NCI-H187 treated with DMSO at 0.1 percent for 48 hours (cell line): ENCODE measurements at places on chromosomes 1 and 21.

GRCh38 chr1:84692391-84692790 lies 2.1 kb upstream of the SSX2IP start:
- DNase-seq = no peak

GRCh38 chr1:55275941-55276341 lies 60.8 kb upstream of the USP24 start:
- no peak for DNase-seq

DNA sequence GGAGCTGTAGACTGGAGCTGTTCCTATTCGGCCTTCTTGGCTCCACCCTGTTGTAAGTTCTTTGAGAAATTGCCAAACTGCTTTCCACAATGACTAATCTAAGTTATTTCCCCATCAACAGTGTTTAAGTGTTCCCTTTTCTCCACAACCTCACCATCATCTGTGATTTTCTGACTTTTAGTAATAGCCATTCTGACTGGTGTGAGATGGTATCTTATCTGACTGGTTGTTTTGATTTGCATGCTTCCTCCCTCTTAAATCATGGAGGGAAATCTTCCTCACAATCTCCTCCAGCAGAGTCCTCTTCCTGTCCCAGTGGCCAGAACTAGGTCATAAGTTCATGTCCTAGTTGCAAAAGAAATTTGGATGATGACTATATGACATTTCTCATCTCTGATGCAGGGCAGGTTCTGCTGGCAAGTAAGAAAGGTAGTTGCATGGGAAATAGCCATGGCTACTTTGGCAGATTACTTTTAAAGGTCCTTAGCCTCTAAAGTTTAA lies 294.0 kb downstream of the LRRC40 start:
- no peak for DNase-seq

DNA sequence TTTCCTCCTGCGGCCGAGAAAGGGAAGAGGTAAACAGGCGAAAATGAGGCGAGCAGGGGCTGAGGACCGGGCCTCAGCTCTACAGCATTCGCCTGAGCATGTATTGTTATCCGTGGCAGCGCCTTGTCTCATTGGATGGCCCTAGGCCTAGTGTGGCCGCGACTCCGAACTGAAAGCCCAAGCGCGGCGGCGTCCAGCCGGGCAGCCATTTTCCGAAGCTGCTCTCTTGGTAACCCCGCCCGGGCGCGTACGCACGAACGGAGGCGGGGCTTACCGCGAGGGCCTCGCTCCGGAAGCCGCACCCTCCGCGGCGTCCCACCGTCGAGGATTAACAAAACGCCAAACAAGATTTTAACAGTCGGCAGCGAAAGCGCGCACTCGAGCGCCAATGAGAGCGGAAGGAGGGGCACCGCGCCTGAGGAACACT lies 797 bp upstream of the USP1 start:
- no peak for DNase-seq

- no peak for DNase-seq
Observed at GRCh38 chr1:26856604-26857469, 6.1 kb upstream of the SFN start.

- no peak for DNase-seq
Observed at GRCh38 chr1:199041173-199041914, 402.5 kb downstream of the PTPRC start.

- DNase-seq = no peak
Observed at GRCh38 chr1:245585252-245585959, 430.6 kb downstream of the KIF26B start.

- no peak for DNase-seq
Observed at GRCh38 chr21:16533692-16534407, 804.1 kb downstream of the USP25 start.

DNA sequence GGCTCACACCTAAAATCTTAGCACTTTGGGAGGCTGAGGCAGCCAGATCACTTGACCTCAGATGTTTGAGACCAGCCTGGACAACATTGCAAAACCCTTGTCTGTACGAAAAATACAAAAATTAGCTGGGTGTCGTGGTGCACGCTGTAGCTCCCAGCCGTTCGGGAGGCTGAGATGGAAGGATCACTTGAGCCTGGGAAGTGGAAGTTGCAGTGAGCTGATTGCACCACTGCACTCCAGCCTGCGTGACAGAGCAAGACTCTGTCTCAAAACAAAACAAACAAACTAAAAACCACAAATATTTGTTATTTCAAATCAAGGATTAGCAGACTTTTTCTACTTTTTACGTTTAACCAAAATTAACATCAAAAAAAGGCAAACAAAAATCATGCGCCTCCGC lies 31.3 kb downstream of the INKA2 start:
- DNase-seq = no peak

- DNase-seq = no peak
Observed at GRCh38 chr1:28190996-28191645, 14.6 kb upstream of the PTAFR start.

GRCh38 chr21:25456672-25457071 lies 150.6 kb downstream of the MRPL39 start:
- no peak for DNase-seq

- no peak for DNase-seq
Observed at GRCh38 chr21:28458446-28458845, 534.2 kb downstream of the LTN1 start.

DNA sequence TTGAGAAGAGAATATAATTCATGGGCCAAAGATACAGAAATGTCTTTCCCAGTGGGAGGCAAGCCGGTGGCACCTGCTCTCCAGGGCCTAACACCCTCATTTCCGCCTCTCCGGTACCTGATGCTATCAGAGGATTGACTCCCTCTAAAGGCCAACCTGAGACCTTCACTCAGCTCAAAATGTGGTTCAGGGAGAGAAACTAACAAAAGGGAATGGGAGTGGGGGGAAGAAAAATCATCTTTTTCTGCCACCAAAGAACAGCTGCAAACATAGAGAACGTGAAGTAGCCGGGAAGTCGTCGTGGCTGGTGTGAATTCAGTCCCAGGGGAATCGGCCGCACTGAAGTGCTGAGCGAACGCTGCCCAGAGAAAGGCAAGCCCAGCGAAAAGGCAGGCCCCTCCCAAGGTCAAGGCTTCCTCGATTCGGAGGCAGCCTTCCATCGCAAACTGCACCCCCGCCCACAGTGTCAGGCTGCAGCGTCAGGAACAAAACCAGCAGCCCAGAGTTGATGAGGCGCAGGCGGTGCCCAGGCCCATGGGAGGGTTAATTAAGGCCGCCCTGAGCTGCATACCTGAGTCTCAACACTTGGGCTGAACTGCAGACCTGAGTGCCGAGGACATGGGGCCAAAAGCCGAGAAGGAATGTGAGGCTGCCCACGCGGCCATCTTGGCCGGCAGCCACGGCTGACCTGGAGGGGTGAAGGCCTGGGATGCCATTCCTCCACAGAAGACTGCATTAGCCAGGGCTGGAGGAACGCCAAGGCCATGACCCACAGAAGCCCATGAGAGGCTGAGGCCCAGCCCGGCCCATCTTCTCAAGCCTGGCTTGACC lies 160.2 kb downstream of the PSMG1 start:
- peak; percentile 83 for DNase-seq

DNA sequence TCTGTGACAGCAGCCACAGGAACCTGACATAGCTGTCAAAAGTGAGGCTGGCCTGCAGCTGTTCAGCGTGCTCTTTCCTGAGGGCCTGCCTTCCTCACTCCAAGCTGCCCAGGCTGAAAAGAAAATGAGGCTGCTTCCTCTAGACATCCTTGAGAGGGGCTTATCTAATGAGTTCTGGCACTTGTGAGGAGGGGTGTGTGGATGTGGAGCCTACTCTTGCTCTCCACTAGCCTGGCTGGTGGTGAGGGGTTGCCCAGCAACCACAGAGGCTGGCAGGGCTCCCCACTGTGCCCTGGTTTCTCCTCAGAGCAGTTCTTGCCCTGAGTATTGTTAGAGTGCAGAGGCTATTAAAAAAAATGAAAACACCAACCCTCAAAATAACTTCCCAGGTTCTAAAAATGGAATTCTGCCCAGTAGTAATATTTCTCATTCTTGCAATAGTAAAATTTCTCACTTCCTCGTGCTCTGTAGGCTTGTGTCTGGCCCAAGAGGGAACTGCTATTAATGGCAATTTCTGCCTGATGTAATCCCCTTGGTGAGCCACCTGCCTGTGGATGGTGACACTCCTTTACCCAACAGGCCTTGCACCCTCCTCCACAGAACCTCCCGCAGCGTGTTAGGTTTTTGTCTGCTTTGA lies 52.6 kb upstream of the EPS8L3 start:
- DNase-seq = peak; percentile 19

DNA sequence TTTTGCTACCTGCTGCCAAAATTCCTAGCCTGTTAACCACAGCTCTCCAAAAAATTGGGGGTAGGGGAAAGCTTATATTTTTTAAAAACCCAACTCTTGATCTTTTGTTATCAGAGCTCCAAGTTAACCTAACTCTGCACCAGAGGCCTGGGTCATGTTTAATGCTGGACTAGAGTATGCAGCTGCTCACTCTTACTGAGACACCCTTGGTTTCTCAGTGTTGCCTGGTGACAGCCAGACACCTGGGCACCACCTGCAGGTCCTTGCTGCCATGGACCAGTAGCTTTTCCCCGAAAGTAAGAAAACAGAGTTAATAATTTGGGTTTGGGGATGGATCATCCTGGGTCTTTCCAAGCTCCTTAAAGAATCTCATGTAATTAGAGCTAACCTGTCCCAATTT lies 30.1 kb downstream of the KCNJ6 start:
- no peak for DNase-seq

GRCh38 chr1:154975409-154976059 lies 1.1 kb downstream of the CKS1B start:
- no peak for DNase-seq

DNA sequence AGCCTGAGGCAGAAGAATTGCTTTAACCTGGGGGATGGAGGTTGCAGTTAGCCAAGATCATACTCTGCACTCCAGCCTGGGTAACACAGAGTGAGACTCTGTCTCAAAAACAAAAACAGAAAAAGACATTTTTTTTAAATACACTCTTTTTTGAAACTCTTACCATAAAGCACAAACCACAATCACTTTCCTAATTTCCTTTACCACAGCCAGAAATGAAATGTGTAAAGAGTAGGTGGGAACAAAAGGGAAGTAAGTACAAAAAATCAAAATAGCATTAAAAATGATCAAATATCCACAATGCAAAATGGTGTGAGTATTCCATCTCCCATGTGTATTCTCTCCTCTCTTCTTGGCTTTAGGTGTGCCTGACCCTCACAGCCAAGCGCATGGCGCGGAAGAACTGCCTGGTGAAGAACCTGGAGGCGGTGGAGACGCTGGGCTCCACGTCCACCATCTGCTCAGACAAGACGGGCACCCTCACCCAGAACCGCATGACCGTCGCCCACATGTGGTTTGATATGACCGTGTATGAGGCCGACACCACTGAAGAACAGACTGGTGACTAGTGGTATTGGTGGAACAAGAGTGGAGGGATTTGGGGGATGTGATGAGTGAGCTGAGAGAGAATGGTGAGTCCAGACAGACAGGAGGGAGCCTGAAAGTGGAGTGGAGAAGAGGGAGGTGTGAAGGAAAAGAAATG lies 14.9 kb downstream of the ATP1A4 start:
- DNase-seq = no peak

- no peak for DNase-seq
Observed at GRCh38 chr1:34212673-34213072, 36.0 kb downstream of the C1orf94 start.

GRCh38 chr1:160284220-160284781 lies 632 bp downstream of the PEX19 start:
- no peak for DNase-seq

GRCh38 chr1:115164484-115164883 lies 75.2 kb upstream of the TSPAN2 start:
- DNase-seq = no peak

- DNase-seq = no peak
Observed at GRCh38 chr1:52926864-52927211, 238 bp upstream of the SCP2 start.

DNA sequence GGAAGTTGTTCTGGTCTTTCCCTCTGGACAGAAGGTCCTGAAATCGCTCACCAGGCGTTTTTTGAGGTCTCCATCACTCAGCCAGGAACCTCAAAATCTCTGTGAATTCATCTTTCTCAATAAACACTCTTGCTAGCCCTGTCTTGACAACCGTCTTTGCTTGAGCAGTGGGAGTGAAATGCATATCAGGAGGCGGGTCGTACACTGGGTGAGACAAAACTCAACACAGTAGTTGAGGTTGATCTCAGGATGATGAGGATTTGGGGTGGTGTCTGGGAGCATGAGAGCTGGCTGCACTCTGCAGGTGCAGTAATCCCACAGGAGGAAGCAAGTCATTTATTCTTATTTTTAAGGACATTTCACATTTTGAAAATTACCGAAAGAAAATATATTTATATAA lies 1.9 kb downstream of the GPR25 start:
- DNase-seq = no peak

- no peak for DNase-seq
Observed at GRCh38 chr1:18557621-18558465, 72.8 kb upstream of the PAX7 start.

- DNase-seq = no peak
Observed at GRCh38 chr1:109815809-109816174, 52.1 kb upstream of the EPS8L3 start.

GRCh38 chr1:168396508-168396907 lies 115.8 kb downstream of the TBX19 start:
- no peak for DNase-seq

- no peak for DNase-seq
Observed at GRCh38 chr1:96538111-96538641, 183.4 kb upstream of the PTBP2 start.

GRCh38 chr1:241391926-241392710 lies 35.1 kb upstream of the RGS7 start:
- no peak for DNase-seq

- DNase-seq = no peak
Observed at GRCh38 chr1:178964469-178965330, 61.0 kb upstream of the FAM20B start.

GRCh38 chr1:201845331-201846083 lies 16.6 kb downstream of the IPO9 start:
- DNase-seq = no peak

DNA sequence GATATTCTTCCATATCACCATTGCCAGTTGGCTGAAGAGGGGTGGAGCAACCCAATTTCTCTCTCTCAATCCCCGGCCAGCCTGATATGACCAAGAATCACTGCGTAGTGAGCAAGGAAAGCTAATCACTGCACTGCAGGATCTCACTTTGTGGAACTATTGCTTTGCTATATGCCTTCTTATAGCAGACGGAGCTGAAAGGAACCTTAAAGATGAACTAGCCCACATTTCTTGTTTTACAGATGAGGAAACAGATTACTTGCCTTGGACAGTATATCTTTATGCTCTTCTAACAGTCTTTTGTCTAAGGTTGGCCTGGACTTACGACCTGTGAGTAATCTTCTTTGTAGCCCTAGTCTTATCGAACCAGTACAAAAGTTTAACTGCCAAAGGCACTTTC lies 7.6 kb downstream of the APOBEC4 start:
- DNase-seq = no peak

DNA sequence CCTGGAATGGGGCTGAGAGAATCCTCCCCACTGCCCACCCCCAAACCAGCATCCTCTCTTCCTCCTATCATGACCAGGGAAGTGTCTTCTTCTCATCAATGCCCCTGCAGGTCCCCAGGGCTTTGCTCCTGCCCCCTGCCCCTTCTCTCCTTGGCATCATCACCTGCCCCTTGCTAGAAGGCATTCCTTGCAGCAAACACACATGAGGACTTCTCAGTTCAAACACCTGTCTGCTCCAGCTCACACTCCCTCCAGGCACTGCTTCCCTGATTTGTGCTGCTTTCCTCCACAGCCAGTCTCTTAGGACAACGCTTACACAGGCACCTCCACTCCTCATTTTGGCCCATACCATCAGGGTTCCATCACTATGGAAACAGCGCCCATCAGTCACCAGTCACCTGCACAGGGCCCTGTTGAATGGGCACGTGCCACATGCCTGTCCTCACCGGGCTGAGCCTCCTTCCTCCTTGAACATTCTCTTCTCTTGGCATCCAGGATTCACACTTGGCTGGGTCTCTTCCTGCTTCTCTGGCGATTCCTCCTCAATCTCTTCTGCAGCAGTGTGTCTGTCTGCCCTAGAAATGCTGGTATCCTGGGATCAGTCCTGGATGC lies 81.9 kb upstream of the EDN2 start:
- DNase-seq = no peak
